ENCODE measurements at places on chromosomes 12 and 14.

DNA sequence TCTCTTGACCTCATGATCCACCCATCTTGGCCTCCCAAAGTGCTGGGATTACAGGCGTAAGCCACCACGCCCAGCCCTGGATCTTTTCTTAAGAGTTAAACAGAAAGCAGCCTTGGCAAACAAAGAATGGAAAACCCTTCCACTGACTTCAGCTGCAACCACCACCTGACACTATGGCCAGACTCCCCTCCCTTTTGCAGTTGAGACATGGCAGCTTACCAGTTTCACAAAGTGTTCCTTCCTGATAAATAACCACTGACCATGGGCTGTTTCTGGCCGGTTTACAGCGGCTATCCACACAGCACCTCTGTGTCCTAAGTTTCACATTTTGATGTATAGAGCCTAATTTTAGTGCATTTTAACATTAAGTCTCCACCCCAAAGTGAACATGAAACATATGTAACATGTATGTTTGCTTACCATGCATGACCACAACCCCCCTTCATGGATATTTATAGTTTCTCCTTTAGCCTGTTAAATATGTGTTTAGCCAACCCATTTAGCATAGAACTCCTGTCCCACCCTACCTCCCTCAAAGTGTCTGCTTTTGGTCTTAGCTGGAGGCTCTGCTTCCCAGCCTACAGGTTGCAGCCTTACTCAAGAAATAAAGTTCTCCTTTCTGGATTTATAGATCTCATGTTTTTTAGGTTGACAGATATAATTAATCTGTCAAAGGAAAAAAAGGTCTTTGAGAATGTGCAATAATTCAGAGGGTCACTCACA is 32.7 kb upstream of the RAB21 start:
- DNase-seq: no peak

GRCh38 chr12:49564686-49565405 is 3.1 kb downstream of the MCRS1 start:
- DNase-seq: no peak

DNA sequence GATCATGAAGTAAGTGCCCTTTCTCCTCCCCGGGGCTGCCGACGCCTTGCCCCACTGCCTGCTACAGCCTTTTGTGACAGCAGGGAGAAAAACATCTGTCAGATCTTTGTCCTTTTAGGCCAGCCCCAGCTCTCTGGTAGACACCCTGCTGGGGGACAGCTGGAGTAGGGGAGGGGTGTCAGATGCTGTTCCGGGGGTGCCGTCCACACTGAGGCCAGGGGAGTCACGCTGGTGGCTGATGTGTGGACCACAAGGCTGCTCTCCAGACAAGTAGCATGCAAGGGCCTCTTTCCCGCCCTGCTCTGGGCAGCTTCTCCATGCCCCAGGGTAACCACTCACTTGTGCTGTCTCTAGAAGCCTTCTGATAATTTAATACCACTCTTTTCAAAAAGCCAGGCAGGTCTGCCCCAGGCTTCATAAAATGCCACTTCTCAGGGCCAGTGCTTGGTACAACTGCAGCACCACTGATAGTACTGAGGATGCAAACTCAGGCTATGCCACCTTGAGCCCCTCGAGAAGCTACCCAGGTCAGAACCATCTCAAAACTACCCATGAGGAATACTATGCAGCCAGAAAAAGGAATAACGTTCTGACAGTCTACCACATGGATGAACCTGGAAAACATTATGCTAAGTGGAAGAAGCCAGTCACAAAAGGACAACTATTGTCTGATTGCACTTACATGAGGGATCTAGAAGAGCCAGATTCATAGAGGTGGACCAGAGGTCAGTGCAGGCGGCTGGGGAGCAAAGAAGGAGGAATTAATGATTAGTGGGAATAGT is 66.0 kb upstream of the RIN3 start:
- no peak for DNase-seq

- no peak for DNase-seq
These were observed 3.6 kb downstream of the ADGRD1 start for GRCh38 chr12:130957304-130957621.

GRCh38 chr14:38716926-38717325 is 386.1 kb downstream of the SEC23A start:
- DNase-seq: no peak

DNA sequence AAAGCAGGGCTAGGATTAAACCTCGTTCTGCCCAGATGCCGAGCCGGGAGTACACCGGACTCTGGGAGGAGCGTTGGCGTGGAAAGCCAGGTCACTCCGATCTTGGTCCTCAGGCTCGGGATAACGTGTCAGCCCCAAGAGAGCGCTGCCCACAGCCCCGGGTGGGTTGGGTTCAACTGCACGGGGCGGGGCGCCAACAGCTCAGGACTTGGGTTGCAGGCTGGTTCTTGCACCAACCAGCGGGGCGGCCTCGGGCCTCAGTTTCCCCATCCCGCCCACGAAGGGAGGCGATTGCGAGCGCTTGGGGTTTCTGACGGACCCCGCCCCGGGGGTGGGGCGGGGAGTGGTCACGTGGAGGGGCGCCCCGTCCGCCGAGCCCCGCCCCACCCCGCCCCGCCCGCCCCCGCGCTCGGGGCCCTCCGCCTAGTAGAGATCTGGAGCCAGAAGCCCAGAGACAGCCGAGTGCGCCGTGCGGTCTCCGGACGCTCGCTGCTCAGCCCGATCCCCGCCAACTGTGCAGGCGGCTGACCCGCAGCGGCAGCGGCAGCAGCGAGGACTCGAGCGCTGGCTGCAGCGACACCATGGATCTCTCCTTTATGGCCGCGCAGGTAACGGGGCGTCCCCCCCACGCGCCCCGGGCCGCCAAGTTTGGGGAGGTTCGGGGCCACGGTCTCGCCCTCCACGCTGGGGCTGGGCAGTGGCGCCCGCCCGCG is at the start of gene C14orf132:
Gene C14orf132 (plus strand): TSS at position 443 of the 713 bp plus-strand sequence. CDS start 139 bp downstream, at position 582.
- DNase-seq: peak; percentile 23

DNA sequence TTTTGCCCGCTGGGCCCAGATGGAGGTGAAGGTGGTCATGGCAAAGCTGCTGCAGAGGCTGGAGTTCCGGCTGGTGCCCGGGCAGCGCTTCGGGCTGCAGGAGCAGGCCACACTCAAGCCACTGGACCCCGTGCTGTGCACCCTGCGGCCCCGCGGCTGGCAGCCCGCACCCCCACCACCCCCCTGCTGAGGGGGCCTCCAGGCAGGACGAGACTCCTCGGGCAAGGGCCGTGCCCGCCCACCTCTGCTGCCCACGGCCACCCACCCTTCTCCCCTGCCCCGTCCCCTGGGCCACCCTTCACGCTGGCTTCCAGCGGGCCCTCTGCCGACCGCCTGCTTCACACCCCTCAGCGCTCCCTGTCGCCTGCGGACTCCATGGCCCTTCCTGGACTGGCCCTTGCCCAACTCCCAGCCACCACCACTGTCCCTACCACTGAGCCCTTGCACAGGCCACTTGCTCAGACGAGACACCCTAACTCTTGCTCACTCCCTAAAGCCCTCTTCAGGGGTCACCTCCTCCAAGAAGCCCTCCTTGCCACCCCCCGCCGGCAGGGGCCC is 42.5 kb downstream of the CYP46A1 start:
- no peak for DNase-seq

- DNase-seq: no peak
These were observed 22.9 kb downstream of the KIF21A start for GRCh38 chr12:39420043-39420442.

DNA sequence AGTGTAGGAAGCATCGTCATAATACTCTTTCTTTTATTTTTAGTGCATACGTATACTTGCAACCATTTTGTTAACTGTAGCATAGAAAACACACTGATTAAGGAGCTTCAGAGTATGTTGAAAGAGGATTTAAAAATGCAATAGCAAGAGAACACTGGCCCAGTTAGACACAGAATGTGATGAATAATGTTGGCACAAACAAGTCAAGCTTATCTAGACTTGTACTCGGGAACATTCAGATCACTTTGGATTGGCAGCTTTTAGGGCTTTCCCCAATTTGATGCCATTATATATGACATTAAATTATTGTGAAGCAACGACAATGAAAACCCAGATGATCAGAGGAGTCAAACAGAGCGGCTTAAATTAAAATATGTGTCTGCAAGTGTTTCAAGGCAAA is 468.1 kb downstream of the PRKD1 start:
- DNase-seq: no peak

- no peak for DNase-seq
These were observed 35.5 kb downstream of the BORCS5 start for GRCh38 chr12:12392413-12392812.

GRCh38 chr12:54933376-54933775 is 51.2 kb downstream of the TESPA1 start:
- peak; percentile 37 for DNase-seq

DNA sequence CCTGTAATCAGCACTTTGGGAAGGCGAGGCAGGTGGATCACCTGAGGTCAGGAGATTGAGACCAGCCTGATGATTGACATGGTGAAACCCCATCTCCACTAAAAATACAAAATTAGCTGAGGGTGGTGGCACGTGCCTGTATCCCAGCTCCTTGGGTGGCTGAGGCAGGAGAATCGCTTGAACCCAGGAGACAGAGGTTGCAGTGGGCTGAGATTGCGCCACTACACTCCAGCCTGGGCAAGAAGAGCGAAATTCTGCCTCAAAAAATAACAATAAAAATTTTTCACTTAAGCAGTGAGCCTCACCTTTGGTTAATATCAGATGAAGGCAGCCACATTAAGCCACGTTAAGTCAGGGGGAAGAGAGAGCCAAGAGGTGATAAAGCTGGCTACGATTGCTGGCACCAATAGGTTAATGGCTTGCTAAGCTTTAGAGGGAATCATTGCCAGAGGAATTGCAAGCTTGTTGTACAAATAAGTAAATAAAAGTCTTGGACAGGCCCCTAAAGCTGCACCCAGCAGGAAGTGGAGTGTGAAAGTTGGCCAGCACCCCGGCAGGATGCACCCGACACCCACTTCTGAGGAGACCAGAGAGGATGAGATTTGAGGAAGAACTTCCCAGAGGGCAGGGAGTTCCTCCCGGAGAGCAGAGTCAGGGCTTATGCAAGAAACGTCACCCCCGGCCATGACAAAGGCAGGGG is 41.3 kb upstream of the TESC start:
- no peak for DNase-seq

- DNase-seq: no peak
These were observed 1.2 kb downstream of the PTGER2 start for GRCh38 chr14:52315355-52315718.

- DNase-seq: no peak
These were observed 17.7 kb downstream of the SYNE3 start for GRCh38 chr14:95498622-95499353.

DNA sequence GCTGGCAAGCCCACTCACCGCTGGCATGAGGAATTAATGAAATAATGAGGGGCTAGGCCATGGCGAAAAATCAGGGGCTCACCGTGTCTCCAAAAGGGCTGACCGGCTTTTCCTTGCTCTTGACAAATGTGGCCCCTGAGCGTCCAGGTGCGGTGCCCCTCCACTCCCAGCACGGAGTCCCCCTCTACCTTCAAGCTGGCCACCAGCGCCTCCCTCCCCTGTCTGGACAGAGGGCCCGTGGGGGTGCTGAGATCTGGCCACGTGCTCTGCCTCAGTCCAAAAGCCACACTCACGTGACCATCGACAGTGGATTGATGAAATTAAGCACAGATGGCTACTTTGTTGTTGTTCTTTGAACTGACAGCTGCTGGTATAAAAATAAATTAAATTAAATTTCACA is 78.8 kb upstream of the BCL11B start:
- no peak for DNase-seq

DNA sequence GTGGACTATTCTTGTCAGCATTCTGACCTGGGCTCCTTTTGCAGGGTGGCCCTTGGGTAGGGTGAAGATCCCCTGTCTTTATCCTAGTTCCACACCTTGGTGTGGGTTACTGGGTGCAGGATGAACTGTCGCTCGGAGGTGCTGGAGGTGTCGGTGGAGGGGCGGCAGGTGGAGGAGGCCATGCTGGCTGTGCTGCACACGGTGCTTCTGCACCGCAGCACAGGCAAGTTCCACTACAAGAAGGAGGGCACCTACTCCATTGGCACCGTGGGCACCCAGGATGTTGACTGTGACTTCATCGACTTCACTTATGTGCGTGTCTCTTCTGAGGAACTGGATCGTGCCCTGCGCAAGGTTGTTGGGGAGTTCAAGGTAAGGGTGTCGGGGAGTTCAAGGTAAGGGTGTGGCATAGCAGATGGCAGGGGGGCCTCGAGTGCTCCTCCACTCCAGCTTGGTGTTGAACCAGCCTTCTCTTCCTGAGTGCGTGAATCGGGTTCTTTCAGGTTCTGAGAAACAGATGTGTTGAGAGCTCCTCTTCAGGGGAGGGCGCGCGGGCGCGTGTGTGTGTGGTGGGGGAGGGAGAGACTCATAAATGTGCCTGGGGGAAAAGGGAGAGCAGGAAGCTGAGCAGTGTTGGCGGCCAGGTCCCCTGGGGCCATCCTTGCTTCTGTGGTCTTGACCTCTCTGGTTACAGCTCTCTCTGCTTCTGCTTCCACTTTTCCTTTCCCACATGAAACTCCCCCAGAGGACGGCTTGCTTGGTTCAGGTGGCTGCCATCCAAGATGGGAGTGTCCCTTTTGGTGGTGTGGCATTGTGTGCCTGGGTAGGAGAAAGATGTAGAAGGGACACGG is 4.0 kb downstream of the ATG101 start:
- no peak for DNase-seq

DNA sequence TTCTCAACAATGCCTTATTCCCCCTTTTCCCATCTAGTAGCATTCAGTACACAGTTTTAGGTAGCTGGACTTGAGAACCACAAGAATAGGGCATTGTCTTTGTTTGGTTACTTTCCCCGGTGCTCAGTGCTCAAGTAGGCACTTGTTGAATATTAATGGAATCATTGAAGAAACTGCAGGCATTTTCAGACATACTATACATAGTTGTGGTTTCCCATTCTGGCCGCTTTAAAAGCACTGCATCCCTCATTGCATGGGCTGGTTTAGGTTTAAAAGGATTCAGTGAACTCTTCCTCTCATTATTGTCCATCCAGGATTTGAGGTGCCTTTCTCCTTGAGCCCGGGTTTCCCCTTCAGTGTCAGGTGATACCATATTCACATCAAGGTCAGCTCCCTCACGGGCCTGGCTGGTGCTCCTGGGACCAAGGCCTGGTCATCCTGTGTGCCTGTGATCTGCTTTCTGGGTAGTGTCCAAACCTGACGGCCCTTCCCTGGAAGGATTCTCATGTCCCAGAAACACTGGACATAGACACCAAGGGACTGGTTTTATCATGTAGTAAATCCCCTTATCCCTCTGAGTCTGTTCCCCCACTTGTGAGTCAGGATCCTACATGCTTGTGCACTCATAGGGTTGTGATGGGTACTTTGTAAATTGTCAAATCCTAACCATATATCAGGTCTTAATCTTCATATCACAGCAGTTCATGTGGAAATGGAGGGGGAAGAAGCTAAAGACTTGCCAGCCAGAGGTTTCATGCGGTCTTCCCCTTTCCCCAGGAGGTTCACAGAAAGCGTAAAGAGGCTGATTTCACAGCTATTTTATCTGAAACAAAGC is 7.4 kb downstream of the TCP11L2 start:
- no peak for DNase-seq
